ENCODE measurements at places on chromosomes 1 and 21. TPM values are rescaled to one million over a fixed set of nuclear protein-coding genes. Genes with fewer than 3 reads are reported as not detected.

Gene JAM2
- total RNA-seq = 0.63 TPM

Gene ILDR2
- total RNA-seq = 12.3 TPM

Gene LHX4
- not detected for total RNA-seq

Gene SPRR2F
- 5.1 TPM for total RNA-seq

Gene FCRL6
- total RNA-seq = not detected

Gene F13B
- not detected for total RNA-seq

Gene CATSPER4
- 0.42 TPM for total RNA-seq

Gene CEP104
- 17.9 TPM for total RNA-seq

Gene APOBEC4
- not detected for total RNA-seq

- H3K27ac ChIP-seq = no peak overlapping the region
- H3K27me3 ChIP-seq = peaks cover 6% of the 10 kb centered on the region
- H3K4me1 ChIP-seq = no peaks in the 10 kb centered on the region
- H3K36me3 ChIP-seq = no peaks in the 10 kb centered on the region
- no peak for DNase-seq
Measured at GRCh38 chr1:156412653-156413321, 43.8 kb downstream of the RHBG start.

- H3K4me3 ChIP-seq = no peak overlapping the region
- peak overlapping the region; percentile 49 for H3K27ac ChIP-seq
- DNase-seq = no peak
- H3K27me3 ChIP-seq = no peaks in the 10 kb centered on the region
Measured at GRCh38 chr1:101148980-101149379, 87.8 kb upstream of the S1PR1 start.

DNA sequence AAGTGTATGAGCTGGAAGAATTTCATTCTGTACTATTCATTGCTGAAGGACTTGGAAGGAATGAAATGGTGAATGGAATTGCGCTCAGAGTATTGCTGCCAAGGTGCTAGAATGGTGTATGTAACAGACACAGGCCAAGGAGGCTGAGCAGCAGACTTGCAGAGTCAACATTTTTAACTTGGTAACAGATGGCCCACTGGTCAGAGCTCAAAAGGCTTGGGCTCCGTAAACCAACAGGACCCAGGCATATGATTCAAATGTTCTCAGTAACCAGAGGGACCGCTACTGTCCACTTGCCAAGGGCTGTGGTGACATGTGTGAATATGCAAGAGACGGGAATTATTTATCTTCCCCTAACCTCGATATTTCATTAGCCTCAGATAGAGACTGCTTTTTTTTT lies 28.8 kb upstream of the PTGFRN start:
- DNase-seq = no peak
- H3K36me3 ChIP-seq = no peaks in the 10 kb centered on the region
- no peak overlapping the region for H3K27ac ChIP-seq
- no peak overlapping the region for H3K4me3 ChIP-seq

DNA sequence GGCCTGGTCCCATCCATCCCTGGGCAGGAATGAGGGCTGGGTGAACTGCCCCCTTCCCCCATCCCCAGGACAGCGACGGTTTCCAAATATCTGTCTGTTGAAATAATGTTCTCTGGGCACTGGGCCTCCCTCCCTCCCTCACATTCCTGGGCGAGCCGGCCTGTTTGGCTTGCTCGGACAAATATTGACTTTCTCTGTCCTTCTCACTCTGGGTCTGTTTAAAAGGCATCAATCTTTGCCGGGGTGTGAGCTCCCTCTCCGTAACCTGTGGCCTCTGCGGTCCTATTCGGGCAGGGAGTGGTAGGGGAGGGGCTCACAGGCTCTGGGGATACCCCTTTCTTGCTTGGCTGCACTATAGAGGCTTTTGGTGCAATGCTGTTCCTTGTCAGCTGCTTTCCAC lies 40.2 kb downstream of the FOXD2 start:
- no peaks in the 10 kb centered on the region for H3K4me1 ChIP-seq
- DNase-seq = peak; percentile 8
- H3K36me3 ChIP-seq = no peaks in the 10 kb centered on the region

- H3K4me1 ChIP-seq = peaks cover 34% of the 10 kb centered on the region
- DNase-seq = no peak
- no peaks in the 10 kb centered on the region for H3K36me3 ChIP-seq
- H3K27me3 ChIP-seq = no peaks in the 10 kb centered on the region
Measured at GRCh38 chr1:6783936-6784559, 1.2 kb upstream of the CAMTA1 start.

DNA sequence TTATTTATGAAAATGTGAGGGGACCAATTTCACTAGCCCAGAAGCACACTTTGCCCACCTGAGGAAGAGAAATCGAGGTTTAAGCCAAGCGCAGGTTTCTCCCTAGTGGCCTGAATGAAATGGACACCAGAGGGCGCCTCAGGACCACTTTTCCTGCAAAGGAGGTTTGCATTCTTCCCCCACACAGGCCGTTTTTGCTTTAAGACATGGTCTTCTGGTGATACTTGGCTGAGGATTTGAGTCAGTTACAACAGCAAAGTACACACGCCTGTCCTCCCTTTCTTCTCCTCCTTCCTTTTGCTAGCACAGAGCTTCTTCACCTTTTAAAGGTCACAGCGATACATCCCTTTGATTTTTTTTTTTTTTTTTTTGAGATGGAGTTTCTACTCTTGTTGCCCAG lies 5.4 kb downstream of the PLA2G2E start:
- no peak overlapping the region for H3K4me3 ChIP-seq
- peaks cover 8% of the 10 kb centered on the region for H3K27me3 ChIP-seq
- no peaks in the 10 kb centered on the region for H3K36me3 ChIP-seq
- peaks cover 1% of the 10 kb centered on the region for H3K4me1 ChIP-seq

- no peaks in the 10 kb centered on the region for H3K27me3 ChIP-seq
- H3K36me3 ChIP-seq = no peaks in the 10 kb centered on the region
- no peak overlapping the region for H3K4me3 ChIP-seq
- DNase-seq = no peak
- no peaks in the 10 kb centered on the region for H3K4me1 ChIP-seq
Measured at GRCh38 chr1:45116340-45116739, 90.1 kb downstream of the ZSWIM5 start.

DNA sequence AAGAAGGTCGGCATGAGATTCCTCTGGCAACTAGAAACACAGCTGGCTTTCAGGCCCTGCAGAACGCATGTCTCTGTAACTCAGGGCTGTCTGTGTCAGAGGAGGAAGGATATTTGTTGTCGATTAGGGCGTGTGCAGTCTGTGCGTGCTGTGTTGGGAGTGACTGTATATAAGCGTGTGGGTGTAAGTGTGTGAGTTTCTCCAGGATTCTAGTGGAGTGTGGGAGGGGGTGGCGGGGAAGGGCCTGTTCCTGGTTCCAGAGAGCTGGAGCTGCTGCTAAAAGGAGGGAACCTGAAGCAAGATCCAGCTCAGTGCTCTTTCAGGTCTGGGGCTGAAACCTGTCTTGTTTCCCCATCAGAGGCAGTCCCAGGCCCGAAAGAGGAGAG lies 74.3 kb downstream of the SLC16A1 start:
- no peak overlapping the region for H3K27ac ChIP-seq
- H3K4me1 ChIP-seq = no peaks in the 10 kb centered on the region
- no peak for DNase-seq
- no peaks in the 10 kb centered on the region for H3K36me3 ChIP-seq
- no peak overlapping the region for H3K4me3 ChIP-seq

DNA sequence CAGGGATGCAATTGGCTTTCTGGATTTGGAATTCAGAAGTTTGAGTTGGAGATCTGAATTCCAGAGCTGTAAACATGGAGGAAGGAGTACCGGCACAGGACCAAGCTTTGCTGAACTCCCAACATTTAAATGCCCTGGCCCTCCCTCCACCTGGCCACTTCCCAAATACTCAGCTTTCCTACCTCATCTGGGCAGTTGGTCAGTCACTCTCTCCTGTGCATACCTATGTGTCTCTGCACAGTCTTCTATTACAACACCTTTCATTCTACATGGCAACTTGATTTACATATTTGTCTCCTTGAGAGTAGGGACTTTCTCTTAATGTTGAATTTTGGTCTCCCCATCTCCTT lies 6.1 kb upstream of the KHDRBS1 start:
- H3K4me3 ChIP-seq = no peak overlapping the region
- no peaks in the 10 kb centered on the region for H3K27me3 ChIP-seq
- no peak for DNase-seq
- no peak overlapping the region for H3K27ac ChIP-seq
- H3K36me3 ChIP-seq = no peaks in the 10 kb centered on the region
- H3K4me1 ChIP-seq = no peaks in the 10 kb centered on the region

- peaks cover 100% of the 10 kb centered on the region for H3K27me3 ChIP-seq
- H3K4me1 ChIP-seq = peaks cover 5% of the 10 kb centered on the region
- H3K4me3 ChIP-seq = no peak overlapping the region
- DNase-seq = no peak
Measured at GRCh38 chr21:33028287-33028670, 2.5 kb downstream of the OLIG2 start.

DNA sequence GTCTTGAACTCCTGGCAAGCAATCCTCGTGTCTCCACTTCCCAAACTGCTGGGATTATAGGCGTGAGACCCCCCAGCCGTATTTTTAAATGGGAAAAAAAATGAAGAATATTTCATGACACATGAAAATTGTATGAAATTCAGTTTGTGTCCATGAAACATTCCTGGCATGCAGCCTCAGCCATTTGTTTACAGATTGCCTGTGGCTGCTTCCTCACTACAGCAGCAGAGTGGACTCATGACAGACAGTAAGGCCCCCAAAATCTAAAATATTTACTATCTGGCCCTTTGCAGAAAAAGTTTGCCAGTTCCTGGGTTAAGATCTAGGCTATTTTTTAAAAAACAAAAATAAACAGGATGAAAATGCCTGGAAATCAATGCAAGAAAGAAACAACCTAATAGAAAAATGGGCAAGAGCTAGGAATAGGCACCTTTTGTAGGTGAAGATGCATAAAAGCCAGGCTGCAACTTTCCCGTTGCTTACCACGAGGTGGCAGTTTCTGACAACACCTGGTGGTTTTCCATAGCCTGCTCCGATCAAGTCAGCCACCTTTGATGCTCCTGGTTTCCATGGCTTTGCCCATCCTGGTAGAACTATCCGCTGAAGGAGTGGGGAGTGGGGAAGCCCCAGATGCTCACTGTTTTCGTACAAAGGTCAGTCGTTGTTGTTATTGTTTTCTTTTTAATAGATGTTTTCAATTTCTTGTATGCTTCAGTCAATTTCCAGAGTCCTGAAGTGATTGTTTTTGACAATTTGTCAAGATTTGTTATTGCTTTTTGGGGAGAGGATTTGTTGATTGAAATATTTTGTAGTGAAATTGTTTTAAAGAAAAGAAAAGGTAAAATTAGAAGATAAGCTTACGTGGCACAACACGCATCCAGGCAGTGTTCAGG lies 24.3 kb downstream of the UBE2Q1 start:
- DNase-seq = peak; percentile 24
- H3K4me1 ChIP-seq = no peaks in the 10 kb centered on the region
- no peak overlapping the region for H3K4me3 ChIP-seq
- H3K27ac ChIP-seq = no peak overlapping the region
- H3K27me3 ChIP-seq = no peaks in the 10 kb centered on the region
- H3K36me3 ChIP-seq = no peaks in the 10 kb centered on the region

GRCh38 chr21:37193006-37193405 lies 74.1 kb downstream of the VPS26C start:
- H3K4me3 ChIP-seq = no peak overlapping the region
- no peaks in the 10 kb centered on the region for H3K4me1 ChIP-seq
- H3K27ac ChIP-seq = no peak overlapping the region
- DNase-seq = no peak
- no peaks in the 10 kb centered on the region for H3K27me3 ChIP-seq

DNA sequence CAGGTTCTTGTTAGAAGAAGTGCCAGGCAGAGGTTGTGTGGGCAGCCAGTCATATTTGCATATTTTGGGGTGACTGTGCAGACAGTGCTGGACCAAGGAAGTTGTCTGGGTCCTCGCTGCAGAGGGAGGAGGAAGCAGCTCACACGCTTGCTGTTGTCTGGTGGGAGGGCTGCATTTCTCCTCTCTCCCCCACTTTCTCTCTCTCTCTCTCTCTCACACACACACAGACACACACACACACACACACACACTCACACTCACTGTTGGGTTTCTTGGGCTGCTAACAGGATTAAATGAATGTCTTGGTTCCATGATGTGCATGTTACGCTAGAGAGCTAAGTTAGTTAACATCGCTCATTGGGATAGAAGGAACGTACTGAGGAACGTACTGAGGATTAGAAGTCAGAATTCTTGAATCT lies 72.9 kb downstream of the AGPAT3 start:
- H3K27me3 ChIP-seq = no peaks in the 10 kb centered on the region
- no peak for DNase-seq
- H3K4me3 ChIP-seq = no peak overlapping the region
- no peak overlapping the region for H3K27ac ChIP-seq
- no peaks in the 10 kb centered on the region for H3K4me1 ChIP-seq
- no peaks in the 10 kb centered on the region for H3K36me3 ChIP-seq

GRCh38 chr1:203702130-203702577 lies 62.8 kb upstream of the LAX1 start:
- H3K27ac ChIP-seq = no peak overlapping the region
- H3K27me3 ChIP-seq = peaks cover 18% of the 10 kb centered on the region
- H3K36me3 ChIP-seq = peaks cover 37% of the 10 kb centered on the region
- H3K4me3 ChIP-seq = no peak overlapping the region

GRCh38 chr21:33940164-33940880 lies 24.7 kb upstream of the ATP5PO start:
- H3K27me3 ChIP-seq = no peaks in the 10 kb centered on the region
- H3K27ac ChIP-seq = peak overlapping the region; percentile 11
- no peak overlapping the region for H3K4me3 ChIP-seq
- H3K36me3 ChIP-seq = no peaks in the 10 kb centered on the region

GRCh38 chr1:60044881-60045280 lies 28.7 kb downstream of the C1orf87 start:
- H3K4me1 ChIP-seq = no peaks in the 10 kb centered on the region
- H3K27ac ChIP-seq = no peak overlapping the region
- no peak overlapping the region for H3K4me3 ChIP-seq
- DNase-seq = no peak

DNA sequence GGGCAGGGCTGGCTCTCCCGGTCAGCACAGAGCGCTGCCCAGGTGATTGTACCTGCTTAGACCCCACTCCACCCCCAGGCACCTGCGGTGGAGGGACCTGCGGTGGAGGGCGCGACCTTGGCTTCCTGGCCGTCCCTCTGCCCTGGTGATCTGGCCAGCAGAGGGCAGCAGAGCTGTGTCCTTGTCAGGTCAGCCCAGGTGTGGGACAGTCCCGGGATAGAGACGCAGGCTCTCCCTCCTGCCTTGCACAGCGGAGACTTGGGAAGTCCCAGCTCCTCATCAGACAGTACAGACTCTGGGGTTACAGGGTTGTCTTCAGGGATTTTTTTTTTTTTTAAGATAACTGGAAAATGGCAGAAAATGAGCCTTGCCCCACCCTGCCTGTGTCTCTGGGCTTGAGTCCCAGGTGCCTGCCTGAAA lies 10.0 kb downstream of the SLX9 start:
- no peaks in the 10 kb centered on the region for H3K27me3 ChIP-seq
- no peak overlapping the region for H3K27ac ChIP-seq
- H3K4me1 ChIP-seq = peaks cover 15% of the 10 kb centered on the region
- no peaks in the 10 kb centered on the region for H3K36me3 ChIP-seq
- peak; percentile 90 for DNase-seq
- no peak overlapping the region for H3K4me3 ChIP-seq
